ENCODE measurements at places on chromosomes 1 and 21. TPM values are rescaled to one million over a fixed set of nuclear protein-coding genes. Genes with fewer than 3 reads are reported as not detected.

The CTSS gene
- 12.4 TPM for total RNA-seq

The CEPT1 gene
- 84.6 TPM for total RNA-seq

The CACHD1 gene
- 2.7 TPM for total RNA-seq

The USH2A gene
- total RNA-seq = not detected

The IL23R gene
- total RNA-seq = not detected

The PCBP3 gene
- 6.2 TPM for total RNA-seq

The HRNR gene
- total RNA-seq = not detected

The CA14 gene
- not detected for total RNA-seq

The UMODL1 gene
- under 0.01 TPM for total RNA-seq

The C1QTNF12 gene
- 0.85 TPM for total RNA-seq

The PDC gene
- total RNA-seq = 0.38 TPM

The GSTM5 gene
- total RNA-seq = 3.9 TPM

The MYOG gene
- not detected for total RNA-seq

The CSF3R gene
- total RNA-seq = not detected

The PMF1 gene
- total RNA-seq = 35.7 TPM

The KIF21B gene
- 0.19 TPM for total RNA-seq

The CLCA4 gene
- not detected for total RNA-seq

The AMY1A gene
- total RNA-seq = not detected

The FLG gene
- under 0.01 TPM for total RNA-seq

The F5 gene
- total RNA-seq = under 0.01 TPM

The PTGER3 gene
- 0.77 TPM for total RNA-seq

The OR2T29 gene
- total RNA-seq = not detected

The SPTA1 gene
- 0.19 TPM for total RNA-seq

The TMEM200B gene
- 5.2 TPM for total RNA-seq
